ENCODE measurements at places on chromosomes 16 and 17.

DNA sequence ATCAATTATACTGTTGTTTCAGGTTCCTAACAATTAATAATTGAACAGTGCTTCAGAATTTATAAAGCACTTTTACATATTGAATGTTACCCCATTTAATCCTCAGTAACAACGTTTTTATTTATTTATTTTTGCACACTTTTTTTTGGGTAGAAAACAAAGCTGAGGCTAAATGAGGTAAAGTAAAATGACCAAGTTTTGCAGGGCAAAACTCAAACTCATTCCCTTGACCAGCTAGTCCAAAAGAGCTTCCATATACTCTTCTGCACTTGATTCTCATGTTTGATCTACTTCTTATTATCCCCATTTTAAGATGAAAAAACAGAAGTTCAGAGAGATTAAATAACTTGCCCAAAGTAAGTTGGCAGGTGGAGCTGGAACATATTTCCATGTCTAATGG is 81.1 kb upstream of the NACA2 start:
- DNase-seq: no peak

- DNase-seq: no peak
Observed at GRCh38 chr16:57017251-57017650, 27.9 kb downstream of the NLRC5 start.

DNA sequence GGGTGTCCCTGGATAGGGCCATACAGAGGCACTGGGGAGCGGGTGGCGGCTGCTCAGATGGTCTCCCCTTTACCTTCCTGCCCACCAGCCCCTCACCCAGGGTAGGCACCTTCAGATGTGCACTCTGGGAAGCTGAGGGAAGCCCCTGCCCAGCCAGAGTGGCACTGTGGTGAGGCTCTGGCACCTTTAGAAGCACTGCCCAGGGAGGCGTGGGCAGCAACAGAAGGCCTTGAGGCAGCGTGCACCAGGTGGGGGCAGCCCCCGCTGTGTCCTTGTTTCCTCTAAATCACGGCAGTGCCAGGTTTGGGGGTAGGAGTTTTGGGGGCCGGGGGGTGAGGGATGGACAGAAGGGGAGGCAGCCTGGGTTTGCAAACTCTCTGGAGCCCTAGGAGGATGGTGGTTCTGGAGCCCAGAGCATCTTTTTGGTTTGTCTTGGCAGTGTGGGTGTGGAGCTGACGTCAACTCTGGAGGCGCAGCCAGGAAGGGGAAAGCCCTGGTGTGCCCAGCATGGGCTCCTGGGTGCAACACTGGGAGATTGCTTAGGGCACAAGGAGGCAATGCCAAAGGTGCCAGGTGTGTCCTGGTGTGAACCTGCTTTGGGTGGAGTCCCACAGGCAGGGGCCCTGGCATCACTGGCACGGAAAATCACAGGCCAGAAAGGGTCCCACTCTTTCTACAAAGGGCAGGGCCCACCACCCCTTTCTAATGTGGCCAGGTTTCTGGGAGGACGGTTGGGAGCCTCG is 23.1 kb upstream of the CDC42EP4 start:
- DNase-seq: peak; percentile 99

DNA sequence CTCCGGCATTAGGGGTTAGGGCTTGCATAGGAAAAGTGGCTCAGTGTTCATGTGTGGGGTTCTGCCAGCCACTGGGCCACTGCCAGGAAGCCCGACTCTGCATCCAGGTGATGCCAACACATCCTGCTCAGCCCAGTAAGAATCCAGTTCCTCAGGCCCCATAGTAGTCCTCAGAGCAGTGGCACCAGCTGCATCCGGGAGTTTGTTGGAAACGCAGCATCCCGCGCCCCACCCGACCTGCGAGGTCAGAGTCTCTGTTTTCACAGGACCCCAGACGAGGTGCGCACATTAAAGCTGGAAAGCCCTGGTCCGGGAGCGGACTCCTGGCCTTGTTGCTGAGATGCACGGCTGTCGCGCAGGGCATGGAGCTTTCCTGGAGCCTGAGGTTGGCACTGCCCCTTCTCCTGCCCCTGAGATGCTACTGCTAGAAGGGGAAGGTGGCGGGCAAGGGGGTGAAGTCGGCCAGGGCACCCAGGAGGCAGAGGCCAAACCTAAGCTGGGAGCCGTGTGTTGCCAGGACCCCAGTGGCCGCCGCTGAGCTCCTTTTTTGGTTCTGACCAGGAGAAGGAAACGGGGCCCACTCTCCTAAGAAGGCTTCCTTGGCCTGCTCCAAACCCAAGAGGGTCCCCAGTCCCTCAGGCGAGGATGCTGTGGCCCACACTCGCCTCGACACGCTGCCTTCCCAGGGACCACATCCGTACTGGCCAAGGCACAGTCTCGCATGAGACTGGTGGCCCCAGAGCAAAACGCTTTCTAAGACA is 44.4 kb downstream of the NOS2 start:
- DNase-seq: no peak

DNA sequence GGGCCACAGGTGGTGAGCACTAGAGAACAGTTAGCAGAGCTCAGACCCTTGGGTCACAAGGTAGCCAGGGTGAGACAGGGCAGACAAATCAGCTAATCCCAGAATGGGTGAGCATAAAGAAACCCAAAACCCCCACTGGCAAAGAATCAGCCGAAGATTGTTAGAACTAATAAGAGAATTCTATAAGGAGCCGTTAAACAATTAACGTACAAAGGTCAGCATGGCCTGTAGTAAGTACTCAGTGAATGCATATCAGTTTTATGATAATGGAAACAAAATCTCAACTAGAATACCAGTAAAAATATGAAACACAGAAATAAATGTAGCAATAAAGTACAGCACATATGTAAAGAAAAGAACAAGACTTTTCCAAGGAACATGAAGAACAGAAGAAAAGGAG is 168.6 kb downstream of the NTN1 start:
- no peak for DNase-seq

GRCh38 chr17:27623614-27624013 is 7.4 kb upstream of the LGALS9 start:
- peak; percentile 32 for DNase-seq

DNA sequence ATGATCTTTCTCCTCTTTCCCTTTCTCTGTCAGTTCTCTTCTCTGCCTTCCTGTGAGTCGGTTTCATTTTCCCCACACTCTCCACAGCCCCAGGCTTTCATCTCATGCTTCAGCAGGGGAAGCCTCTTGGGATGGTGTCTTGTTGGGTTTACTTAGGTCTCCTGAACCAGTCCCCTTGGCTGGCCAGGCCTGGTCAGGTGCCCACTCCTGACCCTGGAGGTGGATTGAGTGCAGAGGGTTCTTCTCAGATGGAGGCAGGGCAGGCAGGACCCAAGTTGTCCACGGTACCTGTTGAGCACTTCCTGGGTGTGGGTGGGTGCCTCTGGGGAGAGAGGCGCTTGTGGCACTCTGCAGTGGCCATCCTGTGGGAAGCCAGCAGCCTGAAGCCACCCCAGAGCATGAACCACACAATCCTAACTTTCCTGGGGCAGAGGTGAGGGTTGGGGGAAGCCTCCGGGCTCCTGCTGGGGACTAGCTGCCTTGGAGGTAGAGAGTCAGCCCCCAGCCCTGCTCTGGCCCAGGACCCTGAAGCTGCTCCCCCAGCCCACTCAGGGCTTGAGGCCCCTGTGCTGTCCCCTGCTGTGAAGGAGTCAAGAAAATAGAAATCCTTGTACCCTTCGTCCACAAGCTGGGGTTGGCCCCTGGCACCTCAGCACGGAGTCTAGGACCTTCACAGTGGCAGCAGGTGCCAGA is 2.0 kb upstream of the RAP1GAP2 start:
- DNase-seq: no peak

All from NCI-H69 (cell line).